IPS DF 6.9 (cell line): ENCODE measurements at places on chromosomes 7 and 10.

GRCh38 chr10:44985175-44985681, 6.6 kb upstream of the DEPP1 start:
- no peak for DNase-seq

DNA sequence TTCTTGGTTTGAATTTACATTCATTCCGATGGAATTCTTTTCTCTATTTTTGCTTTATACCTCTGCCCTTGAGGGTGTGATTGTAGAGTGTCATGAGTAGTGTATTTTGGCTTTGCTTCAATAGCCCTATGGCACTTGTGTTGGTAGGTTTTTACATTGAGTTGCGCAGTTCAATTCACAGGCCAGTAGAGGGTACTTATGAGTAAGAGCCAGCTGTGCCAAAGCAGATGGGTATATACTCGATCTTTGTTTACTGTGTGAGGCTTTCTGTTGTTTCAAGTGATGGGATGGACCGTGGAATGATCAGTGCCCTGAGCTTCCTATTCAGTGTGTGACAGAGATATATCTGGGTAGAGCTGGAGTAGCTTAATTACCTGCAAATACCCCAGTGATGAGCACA, 4.3 kb upstream of the AKR1C3 start:
- DNase-seq, result no peak

DNA sequence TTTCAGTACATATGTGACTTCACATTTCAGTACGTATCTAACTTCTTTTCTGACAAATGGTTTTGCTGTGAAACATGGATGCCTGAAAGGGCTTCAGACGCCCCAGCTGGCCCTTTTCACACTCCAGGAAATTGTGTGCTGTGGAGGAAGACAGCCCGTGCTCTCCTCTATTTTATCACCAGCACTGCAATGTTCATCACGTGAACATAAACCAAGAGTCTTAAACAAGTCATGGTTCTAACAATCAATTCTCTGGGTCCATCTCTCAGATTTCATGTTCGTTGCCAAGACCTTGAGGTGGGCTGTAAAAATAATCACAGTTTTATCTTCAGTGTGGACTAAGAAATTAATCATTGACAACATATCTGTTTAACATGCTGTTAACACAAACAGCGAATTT, 141.2 kb downstream of the WDR37 start:
- no peak for DNase-seq

DNA sequence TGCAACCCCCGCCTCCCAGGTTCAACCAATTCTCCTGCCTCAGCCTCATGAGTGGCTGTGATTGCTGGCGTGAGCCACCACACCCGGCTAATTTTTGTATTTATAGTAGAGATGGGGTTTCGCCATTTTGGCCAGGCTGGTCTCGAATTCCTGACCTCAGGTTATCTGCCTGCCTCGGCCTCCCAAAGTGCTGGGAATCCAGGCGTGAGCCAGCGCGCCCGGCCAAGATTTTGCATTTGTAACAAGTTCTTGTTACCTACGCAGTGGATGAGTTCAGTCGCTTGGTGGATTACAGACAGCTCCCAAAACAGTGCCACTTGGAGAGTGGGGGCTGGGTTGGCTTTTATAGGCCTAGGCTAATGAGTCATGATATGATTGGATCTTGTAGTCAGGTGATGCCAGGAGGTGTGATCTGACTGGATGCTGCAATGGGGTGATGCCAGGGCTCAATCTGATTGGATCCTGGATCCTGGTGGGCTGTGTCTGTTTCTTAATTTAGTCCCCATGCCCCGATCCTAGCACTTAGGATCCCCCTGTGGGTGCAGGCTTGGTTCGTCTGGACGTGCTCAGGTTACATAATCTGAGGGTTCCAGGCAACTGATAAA, 20.3 kb downstream of the SBDS start:
- DNase-seq, result no peak

DNA sequence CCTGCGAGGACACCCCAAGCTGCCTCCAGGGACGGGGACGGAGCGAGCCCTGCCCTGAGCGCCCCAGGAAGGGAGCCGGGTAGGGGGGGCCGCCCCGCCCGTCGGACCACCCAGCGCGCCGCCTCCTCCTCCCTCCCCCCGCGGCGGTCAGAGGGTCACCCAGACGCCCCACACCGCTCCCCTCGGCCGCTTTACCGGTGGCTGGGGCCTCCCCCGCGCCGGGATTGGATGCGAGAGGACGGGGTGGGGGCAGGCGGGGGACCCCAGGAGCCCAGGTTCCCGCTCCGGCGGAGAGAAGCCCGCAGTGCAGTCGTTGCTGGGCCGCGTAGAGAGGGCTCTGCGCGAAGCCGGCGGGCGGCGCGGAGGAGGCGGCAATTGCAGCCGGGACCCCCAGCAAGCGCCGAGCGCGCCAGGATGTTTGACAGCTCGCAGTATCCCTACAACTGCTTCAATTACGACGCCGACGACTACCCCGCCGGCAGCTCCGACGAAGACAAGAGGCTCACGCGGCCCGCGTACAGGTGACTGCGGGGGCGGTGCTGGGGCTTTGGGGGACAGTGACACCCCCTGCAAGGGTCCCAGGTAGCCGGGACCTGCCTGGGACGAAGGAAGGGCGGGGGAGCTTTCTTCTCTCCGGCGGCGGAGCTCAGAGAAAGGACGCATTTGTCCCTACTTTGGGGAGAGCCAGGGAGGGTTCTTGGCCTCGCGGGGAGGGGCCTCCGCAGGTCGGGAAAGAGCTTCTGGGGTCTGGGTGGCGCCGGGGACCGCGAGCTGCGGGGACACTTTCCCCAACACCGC, at the start of gene FOXL3:
TSS of gene FOXL3 (plus strand) at position 415 of the 798 bp plus-strand sequence. CDS start at position 415, 0 bp downstream.
- DNase-seq, result no peak

GRCh38 chr10:43323245-43323644, 48.2 kb upstream of the FXYD4 start:
- no peak for DNase-seq

GRCh38 chr7:146670532-146670931, 553.9 kb downstream of the CNTNAP2 start:
- DNase-seq, result no peak

DNA sequence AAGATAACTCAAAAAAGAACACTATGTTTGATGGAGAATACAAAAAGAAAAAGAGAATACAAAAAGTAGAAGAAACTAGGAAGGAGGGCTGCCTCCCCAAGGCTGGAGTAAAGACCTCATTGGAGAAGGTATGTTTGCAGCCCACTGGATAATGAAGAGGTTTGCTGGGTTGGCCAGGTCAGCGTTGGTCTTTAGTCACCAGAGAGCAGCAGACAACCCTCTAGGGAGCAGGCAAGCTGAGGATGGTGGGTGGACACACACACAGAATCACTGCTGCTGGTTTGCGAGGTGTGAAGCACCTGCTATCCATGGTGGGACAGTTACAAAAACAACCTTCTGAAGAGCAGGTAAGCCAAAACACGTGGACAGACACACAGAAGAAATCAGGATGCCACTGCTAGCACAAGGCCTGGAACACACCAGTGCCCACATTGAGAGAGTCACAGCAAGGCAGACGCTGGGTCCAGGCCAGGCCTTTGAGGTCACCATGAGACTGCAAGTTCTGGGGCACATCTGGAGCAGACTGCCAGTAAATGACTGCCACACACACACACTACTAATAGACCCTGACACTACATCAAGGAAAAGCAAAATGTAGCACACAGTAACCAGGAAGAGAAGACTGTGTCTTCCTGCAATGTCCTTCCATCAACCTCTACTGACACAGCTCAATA, 43.0 kb downstream of the MTERF1 start:
- no peak for DNase-seq

DNA sequence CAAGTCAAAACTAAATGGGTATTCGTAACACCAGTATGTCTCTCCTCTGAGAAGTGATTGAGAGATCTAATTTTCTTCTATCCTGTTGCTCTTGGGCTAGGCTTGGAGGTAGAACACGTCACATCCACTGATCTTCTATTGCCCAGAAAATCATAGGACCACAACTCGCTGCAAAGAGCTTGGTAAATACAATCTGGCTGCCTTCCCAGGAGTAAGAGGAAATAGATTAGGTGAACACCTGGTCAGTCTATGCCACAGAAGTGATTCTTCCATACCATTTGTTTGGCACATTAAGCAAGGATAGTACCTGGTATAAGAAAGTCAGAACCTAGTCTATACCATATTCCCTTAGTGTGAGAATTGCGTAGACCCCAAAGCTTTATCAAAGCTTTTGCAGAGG, 129.3 kb upstream of the PHYHIPL start:
- DNase-seq, result no peak

GRCh38 chr10:66252986-66253385, 672.9 kb upstream of the LRRTM3 start:
- no peak for DNase-seq

GRCh38 chr7:80858141-80858903, 60.5 kb downstream of the SEMA3C start:
- DNase-seq, result no peak

DNA sequence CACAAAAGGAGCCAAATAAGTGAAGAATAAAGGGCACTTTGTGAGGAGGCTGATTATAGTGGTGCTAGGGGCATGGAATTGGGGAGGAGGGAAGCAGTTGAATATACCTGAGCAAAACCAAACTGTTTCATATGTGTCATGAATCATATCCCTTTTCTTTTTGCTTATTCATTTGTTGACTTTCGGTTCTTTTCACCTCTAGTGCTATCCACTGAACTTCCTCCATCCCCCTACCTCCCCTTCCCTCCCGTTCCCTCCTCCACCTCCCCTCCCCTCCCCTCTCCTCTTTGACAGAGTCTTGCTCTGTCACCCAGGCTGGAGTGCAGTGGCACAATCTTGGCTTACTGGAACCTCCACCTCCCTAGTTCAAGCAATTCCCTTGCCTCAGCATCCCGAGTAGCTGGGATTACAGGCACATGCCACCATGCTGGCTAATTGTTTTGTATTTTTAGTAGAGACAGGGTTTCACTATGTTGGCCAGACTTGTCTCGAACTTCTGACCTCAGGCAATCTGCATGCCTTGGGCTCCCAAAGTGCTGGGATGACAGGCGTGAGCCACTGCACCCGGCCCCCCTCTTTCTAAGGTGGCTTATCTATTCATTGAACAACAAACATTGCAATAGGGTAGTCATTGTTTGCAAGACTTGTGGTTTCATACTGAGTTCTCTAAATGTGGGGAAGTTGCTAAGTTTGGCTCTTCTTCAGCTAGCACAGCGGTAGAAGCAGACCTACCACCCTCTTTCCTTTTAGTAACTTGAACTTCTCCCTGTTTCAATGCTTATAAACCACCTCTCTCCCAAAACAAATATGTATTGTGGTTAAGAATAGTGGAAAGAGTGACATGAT, 150.4 kb upstream of the PRPS1L1 start:
- no peak for DNase-seq

DNA sequence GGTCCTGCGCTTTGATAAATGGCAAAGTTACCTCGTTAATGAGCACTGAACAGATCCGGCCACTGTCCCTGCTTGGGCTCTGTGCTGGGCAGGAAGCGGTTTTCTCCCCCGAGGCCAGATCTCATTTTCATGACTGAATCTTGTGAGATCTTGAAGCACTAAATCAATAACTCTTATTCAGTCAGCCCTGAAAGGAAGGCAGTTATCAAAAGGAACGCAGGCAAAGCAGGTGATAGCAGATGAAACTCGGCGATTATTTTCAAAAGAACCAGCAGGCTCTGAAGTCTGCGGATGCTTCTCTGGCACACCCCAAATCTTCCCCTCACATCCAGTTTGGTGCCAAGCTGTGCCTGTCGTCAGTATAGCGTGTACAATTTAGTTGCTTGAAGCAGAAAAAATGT, 228.7 kb downstream of the BAMBI start:
- no peak for DNase-seq

DNA sequence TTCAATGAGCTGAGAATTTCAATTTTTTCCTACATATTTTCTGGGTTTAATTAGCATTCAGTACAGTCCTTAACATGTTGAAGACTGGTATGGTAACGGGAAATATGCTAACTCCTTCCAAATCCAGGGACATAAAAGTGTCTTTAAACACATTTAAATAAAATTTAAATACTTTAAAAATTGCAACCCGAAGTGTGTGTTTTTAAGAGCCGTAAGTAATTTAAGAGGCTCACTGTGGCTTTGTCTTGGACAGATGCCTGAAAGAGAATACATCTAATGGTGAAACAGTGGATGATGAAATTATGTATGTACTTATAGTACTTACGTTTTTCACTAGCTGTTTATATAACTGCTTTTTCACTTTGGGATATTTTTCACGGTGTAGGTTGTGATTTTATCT, 687.3 kb upstream of the CELF2 start:
- no peak for DNase-seq

- no peak for DNase-seq
These were observed 142.6 kb upstream of the CAV2 start for GRCh38 chr7:116356979-116357378.

GRCh38 chr7:116736927-116737715, 65.1 kb downstream of the MET start:
- DNase-seq, result no peak

DNA sequence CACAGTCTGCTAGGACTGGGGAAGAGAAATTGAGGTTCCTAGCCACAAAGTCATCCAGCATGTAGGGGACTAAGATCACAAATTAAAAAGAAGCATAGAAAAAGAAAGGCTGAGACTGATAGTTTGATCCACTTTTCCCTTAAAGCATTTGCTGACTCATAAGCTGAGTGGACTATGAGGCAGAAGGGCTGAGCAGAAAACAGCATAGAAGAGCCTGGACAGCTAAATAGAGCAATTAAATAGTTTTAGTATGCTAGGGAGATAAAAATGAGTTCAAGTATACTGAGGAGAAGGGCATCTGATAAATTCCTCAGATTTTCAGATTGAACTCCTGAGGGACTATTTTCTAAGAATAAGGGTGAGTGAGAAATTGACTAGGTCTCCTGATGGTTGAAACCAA, 155.9 kb upstream of the EGR2 start:
- DNase-seq, result no peak

DNA sequence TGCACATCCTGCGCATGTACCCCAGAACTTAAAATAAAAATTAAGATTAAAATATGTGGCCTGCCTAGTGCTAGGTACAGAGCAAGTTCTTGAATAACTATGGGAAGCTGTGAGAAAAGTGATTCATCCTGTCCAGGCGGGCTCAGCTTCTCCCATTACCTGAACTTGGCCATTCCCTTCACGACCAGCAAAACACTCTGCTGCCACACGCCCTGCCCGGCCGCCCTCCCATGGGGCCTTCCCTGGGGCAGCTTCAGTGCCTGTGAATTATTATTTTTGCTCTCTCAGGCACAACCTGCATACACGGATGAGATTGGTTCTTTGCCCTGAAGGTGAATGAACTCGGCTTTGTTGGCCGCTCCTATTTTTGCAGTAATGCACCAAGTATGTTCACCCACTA, 209.2 kb upstream of the SHH start:
- DNase-seq, result no peak

- DNase-seq, result no peak
These were observed 74.8 kb upstream of the PALS2 start for GRCh38 chr7:24498439-24498838.
